ENCODE measurements at places on chromosomes 2 and 18. TPM values are rescaled to one million over a fixed set of nuclear protein-coding genes. Genes with fewer than 3 reads are reported as not detected.
A peak's percentile ranks its signal among the peaks of the same experiment; 100 is the strongest.

DNA sequence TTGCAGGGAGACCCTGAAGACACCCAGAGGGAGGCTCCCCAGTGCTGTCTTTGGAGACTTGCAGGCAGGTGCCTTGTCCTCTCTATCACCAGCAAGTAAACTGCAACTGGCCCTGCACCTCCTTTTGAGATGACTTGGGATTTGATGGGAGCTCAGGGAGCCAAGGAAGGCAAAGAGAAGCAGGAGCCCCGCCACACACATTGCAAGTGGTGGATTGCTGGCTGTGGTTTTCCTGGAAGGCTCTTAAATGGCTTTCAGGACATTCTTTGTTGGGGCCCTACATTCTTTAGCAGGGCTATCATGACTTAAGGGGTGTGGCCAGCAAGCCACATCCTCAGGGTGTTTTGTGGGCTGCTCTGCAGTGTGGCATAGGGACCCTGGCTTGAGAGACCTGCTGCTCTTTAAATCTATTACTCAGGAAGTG, 39.9 kb upstream of the CDC42EP3 start:
- H3K4me3 ChIP-seq = no peak overlapping the region
- no peaks in the 10 kb centered on the region for H3K27me3 ChIP-seq

The CCDC141 gene
- 8.6 TPM for total RNA-seq

The COL4A3 gene
- 0.41 TPM for total RNA-seq

GRCh38 chr2:230202430-230203109, 17.2 kb downstream of the SP110 start:
- peaks cover 38% of the 10 kb centered on the region for H3K36me3 ChIP-seq
- H3K4me1 ChIP-seq = no peaks in the 10 kb centered on the region
- H3K27ac ChIP-seq = no peak overlapping the region
- no peak for DNase-seq

GRCh38 chr2:226564667-226565066, 235.0 kb downstream of the IRS1 start:
- H3K27ac ChIP-seq = no peak overlapping the region
- H3K27me3 ChIP-seq = no peaks in the 10 kb centered on the region
- H3K4me1 ChIP-seq = no peaks in the 10 kb centered on the region
- H3K4me3 ChIP-seq = no peak overlapping the region
- no peak for DNase-seq

DNA sequence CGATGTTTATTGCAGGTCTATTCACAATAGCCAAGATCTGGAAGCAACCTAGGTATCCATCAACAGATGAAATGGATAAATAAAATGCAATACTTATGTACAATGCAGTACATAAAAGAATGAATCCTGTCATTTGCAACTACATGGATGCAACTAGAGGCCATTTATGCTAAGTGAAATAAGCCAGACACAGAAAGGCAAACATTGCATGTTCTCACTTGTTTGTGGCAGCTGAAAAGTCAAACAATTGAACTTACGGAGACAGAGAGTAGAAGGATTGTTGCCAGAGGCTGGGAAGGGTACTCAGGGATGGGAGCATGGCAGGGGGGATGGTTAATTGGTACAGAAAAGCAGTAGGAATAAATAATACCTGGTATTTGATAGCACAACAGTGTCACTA, 563.9 kb downstream of the TMX3 start:
- no peak overlapping the region for H3K27ac ChIP-seq
- H3K4me3 ChIP-seq = no peak overlapping the region
- no peaks in the 10 kb centered on the region for H3K36me3 ChIP-seq
- H3K27me3 ChIP-seq = no peaks in the 10 kb centered on the region

DNA sequence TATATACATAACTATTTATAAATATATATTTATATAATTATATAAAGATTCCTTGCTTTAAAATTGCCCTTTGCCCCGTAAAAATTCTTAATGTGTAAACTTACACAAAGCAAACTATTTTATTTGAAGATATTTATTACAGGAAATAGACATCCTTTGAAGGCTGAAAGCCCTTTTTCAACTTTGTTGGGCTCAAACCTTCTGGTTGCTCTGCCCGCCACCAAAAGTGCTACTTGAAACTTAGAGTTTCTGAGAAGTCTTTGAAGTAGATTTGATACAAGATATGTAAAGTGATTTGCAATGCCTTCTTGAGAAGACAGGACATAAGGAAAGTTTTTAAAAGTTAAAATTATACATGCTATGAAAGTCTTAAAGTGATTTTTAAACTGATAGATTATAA, 36.6 kb upstream of the METAP1D start:
- no peak overlapping the region for H3K27ac ChIP-seq
- H3K36me3 ChIP-seq = peaks cover 9% of the 10 kb centered on the region
- no peaks in the 10 kb centered on the region for H3K27me3 ChIP-seq

DNA sequence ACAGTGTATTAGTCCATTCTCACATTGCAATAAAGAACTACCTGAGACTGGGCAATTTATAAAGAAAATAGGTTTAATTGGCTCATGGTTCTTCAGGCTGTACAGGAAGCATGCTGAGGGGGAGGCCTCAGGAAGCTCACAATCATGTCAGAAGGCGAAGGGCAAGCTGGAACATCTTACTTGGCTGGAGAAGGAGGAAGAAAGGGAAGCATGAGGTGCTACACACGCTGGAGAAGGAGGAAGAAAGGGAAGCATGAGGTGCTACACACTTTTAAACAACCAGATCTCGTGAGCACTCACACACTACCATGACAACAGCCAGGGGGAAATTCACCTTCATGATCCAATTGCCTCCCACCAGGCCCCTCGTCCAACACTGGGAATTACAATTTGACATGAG, 95.3 kb upstream of the FAM110C start:
- no peaks in the 10 kb centered on the region for H3K36me3 ChIP-seq
- no peak overlapping the region for H3K4me3 ChIP-seq
- no peaks in the 10 kb centered on the region for H3K4me1 ChIP-seq
- DNase-seq = no peak
- no peaks in the 10 kb centered on the region for H3K27me3 ChIP-seq

DNA sequence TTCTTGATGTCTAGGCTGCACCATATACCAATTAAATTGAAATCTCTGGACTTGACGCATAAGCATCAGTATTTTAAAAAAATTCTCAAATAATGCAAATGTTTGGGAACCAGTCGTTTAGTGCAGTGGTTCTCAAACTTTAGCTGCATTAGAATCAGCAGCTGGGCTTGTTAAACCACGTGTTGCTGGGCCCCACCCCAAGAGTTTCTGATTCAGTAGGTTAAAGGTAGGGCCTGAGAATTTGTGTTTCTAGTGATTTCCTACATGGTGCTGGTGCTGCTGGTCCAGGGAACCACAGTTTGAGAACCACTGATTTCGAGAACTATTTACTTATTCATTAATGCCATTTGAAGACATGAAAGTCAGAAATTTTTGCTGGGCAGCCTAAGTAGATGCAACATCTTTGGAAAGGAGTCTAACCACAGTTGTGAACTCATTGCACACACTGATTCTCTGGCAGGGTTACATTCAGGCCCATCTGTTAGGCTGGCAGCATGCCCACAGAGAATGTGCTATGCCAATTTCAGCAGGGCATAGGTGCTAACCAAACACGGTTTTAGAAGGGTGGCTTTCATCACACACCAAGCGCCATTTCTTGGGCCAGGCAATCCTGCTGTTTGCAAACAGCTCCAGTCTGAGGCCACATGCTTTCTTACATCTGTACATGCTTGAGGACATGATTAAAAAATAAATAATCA, 26.4 kb upstream of the ATP5MC3 start:
- no peaks in the 10 kb centered on the region for H3K4me1 ChIP-seq
- no peak overlapping the region for H3K27ac ChIP-seq
- H3K27me3 ChIP-seq = no peaks in the 10 kb centered on the region
- no peaks in the 10 kb centered on the region for H3K36me3 ChIP-seq
- H3K4me3 ChIP-seq = no peak overlapping the region

DNA sequence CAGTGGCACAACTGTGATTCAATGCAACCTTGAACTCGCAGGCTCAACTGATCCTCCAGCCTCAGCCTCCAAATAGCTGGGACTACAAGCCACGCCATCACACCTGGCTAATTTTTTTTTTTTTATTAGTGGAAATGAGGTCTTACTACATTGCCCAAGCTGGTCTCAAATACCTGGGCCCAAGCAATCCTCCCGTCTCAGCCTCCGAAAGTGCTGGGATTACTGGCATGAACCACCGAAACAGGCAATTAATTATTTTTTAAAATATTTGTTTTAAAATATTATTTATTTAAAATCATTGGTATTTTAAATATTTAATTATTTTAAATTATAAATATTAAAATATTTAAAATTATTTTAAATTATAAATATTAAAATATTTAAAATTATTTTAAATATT, 24.5 kb downstream of the SRBD1 start:
- DNase-seq = no peak
- H3K27me3 ChIP-seq = no peaks in the 10 kb centered on the region
- no peaks in the 10 kb centered on the region for H3K4me1 ChIP-seq
- no peak overlapping the region for H3K4me3 ChIP-seq

The UCN gene
- total RNA-seq = not detected

DNA sequence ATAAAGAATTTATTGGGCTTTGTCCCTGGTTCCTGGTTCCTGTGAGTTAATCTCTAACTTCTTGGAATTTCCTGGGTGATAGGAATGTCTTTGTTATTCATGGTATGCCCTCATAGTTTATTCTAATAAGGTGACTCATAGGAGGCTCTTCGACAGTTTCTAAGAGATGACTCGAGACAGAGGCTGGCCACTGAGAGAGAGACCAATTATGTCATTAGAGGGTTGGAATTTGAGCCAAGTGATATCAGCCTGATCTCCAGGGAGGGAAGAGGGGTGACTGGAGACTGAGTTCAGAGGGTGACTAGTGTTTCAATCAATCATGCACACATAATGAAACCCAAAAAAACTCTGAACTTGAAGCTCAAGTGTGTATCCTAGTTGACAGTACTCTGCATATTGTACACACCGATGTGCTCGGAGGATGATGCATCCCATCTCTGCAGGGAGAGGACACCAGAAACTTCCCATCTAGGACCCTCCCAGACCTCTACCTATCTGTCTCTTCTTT, 185.7 kb downstream of the MTCL1 start:
- no peaks in the 10 kb centered on the region for H3K4me1 ChIP-seq
- no peak overlapping the region for H3K4me3 ChIP-seq
- no peak overlapping the region for H3K27ac ChIP-seq
- H3K27me3 ChIP-seq = no peaks in the 10 kb centered on the region
- no peak for DNase-seq

GRCh38 chr2:33318456-33318855, 158.0 kb upstream of the RASGRP3 start:
- no peak for DNase-seq
- peaks cover 27% of the 10 kb centered on the region for H3K4me1 ChIP-seq
- no peak overlapping the region for H3K4me3 ChIP-seq
- no peaks in the 10 kb centered on the region for H3K36me3 ChIP-seq

DNA sequence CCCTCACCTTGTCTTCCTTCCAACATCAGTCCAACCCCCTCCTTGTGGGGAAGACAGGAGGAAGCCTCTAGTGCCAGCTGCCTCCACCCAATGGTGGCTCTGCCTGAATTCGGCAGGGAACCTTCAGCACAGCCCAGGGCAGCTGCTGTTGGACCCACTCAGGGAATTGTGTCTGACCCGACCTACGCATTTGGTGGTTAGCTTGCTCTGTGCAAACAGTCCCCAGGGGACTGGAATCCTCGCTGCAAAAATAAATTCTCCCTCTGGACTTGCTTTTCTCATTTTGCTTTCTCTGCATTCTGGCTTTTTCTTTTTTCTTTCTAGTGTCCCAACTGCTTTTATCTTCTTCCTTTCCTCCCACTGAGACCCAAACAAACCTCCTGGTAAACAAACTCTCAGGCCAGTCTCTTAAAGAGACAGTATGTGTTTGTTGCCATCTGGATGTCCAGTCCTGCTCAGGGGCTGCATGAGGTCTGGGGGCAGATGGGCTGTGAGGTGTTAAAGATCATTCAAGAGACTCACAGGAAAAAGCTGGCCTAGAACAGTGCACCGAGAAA, 137.7 kb upstream of the HAAO start:
- peak overlapping the region; percentile 88 for H3K27ac ChIP-seq
- H3K4me1 ChIP-seq = peaks cover 71% of the 10 kb centered on the region
- no peaks in the 10 kb centered on the region for H3K27me3 ChIP-seq
- DNase-seq = no peak
- no peaks in the 10 kb centered on the region for H3K36me3 ChIP-seq
- no peak overlapping the region for H3K4me3 ChIP-seq

The DUSP2 gene
- 9.1 TPM for total RNA-seq

DNA sequence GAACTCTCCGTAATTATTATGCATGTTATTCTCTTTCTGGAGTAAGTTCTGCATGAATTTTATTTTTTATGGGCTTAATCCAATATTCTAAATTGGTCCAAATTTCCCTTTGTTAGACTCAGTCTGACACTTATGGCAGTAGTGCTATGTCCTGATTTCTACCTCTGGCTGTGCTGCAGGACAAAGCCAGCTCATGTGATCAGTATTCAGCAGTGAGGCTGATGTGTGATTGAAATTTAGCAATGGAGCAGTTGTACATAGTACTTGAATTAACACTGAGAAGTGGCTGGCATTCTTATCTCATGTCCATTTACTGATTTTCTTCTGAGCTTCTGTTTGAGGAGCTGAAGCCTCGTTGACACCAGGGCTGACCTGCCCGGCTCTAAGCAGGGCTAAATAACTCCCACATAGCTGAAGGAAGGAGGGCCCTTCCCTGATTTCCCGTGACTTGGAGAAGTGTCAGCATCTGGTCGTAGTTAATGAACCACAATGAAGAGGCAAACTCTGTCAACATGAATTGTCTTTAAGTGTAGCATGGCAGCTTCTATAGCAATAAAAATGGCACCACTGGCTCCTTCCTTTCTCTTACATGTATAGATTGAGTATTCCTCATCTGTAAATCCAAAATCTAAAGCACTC, 159.0 kb upstream of the RASGRP3 start:
- no peak for DNase-seq
- no peak overlapping the region for H3K27ac ChIP-seq
- H3K27me3 ChIP-seq = no peaks in the 10 kb centered on the region

- H3K27ac ChIP-seq = no peak overlapping the region
- no peaks in the 10 kb centered on the region for H3K36me3 ChIP-seq
- H3K27me3 ChIP-seq = no peaks in the 10 kb centered on the region
- no peak overlapping the region for H3K4me3 ChIP-seq
- peak; percentile 66 for DNase-seq
Observed at GRCh38 chr2:854460-854859, 96.2 kb upstream of the SNTG2 start.

DNA sequence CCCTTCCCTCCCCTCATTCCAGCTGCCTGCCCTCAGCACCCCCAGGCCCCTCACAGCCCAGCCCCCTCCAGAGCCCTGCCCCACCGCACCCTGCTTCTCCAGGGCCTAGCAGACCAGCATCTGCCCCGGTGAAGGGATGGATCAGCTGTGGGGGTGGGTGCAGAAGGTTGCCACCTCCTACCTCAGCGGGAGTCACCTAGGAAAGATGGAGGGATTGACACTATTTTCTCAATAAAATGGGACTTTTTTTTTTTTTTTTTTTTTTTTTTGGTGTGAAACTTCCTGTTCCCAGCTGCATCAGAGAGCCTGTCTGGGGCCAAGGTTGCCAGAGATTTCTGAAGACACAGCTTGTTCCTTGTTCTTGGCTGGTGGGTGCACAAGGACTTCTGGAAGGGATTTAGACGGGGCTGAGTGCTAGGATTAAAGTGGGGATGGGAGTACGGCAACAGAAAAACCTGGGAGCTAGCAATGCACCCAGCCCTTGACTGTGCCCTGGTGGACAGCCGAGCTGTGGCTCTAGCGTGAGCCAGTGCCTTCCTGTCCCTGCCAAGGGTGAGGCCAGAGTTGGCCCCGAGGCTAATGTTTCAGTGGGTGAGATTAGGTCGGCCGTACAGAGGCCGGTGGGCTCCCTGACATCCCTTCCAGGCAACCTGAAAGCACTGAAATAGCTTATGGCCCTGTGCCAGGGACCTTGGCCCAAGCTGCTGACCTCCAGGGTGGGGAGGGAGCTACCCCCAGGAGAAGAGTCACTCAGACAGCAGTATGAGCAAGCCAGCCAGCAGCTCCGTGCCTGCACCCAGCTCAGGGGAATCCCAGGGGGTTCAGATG, 4.6 kb downstream of the B3GNT7 start:
- peaks cover 14% of the 10 kb centered on the region for H3K27me3 ChIP-seq
- H3K36me3 ChIP-seq = no peaks in the 10 kb centered on the region
- H3K4me1 ChIP-seq = peaks cover 14% of the 10 kb centered on the region
- no peak overlapping the region for H3K4me3 ChIP-seq
- H3K27ac ChIP-seq = peak overlapping the region; percentile 48
- no peak for DNase-seq

All from transverse colon (tissue), 4 donors.